Right hindlimb (tissue), 1 donor: ENCODE measurements at places on chromosomes 5 and 9.
A peak's percentile ranks its signal among the peaks of the same experiment; 100 is the strongest.

DNA sequence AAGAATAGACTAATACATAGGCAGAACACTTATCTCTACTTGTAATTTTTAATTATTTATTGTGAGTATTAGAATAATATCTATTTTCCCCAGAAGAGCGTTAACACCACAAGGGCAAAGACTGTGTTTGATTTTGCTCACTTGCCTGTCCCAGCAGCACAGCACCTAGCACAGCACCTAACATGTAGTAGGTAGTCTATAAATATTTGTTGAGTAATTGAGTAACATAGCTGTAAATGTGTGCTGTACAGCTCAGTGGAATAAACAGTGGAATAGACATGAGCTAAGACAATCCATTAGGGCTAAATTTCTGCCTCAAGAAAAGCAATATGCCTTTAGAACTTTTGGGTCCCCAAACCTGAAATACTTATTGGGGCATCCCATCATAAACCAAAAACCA lies 49.3 kb upstream of the VCAN start:
- DNase-seq = no peak

DNA sequence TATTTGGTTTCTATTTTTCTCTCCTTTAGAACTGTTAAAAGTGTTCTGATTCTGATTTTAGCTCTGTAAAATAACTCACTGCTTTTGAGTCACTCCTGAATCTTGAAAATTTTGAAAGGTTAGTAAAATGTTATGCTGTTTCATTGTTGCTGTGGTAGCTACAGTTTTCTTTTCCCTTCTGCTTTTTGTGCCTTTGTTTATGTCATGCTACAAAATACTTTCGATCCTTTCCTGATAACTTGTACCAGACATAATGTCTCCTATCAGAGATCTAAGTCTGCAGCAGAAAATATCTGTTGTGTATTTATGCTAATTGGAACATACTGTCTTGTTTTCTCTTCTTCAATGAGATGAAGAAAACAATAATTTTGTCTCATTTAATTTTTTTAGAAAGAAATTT lies 26.9 kb upstream of the CEP120 start:
- DNase-seq = no peak

DNA sequence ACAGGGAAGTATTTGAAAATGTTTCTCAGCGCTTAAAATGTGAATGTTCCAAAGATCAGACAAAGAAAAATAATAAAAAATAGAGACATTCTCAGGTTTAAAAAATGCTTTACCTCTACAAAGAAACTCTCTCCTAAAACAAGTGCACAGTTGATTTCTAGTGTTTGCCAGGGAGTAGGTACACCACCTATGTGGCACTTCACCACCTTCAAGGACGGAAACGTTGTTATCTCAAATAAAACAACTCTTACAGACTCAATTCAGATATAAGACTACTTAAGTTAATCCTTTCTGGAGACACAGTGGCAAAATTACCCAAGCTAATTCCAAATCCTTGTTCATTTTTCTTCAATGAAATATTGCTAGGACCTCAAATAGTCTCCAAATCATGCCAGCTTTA lies 286.4 kb upstream of the ISL1 start:
- DNase-seq = no peak

DNA sequence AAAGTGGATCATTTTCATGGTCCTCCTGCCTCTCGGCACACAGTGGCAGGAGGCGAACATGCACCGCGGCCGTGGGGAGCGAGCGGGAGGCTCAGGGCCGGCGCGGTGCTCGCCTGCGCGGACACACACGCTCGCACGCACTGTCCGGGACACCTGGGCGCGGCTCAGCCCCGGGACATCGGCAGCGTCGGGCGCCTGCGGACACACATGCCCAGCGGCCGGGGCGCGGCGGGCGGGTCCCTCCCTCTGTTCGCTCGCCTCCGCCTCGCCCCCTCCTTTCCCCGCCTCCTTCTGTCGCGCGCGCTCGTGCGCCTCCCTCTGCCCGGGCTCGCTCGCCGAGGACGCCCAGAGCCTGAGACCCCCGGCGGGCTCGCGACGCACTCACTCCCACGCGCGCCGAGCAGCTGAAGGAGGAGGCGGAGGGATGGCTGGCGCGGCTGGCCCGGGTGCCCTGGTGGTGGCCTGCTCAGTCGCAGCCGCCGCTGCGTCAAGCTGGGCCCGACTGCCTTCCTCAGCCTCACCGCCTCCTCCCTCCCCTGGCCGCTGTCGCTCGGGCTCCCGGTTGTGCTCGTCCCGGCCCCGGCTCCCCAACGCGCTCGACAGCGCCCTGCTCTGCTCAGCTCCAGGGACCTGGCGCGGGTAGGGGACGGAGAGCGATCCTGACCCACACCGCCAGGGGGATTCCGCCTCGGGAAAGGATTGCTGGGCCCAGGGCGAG lies at the start of gene FRMD3:
FRMD3 (minus strand) TSS at position 230 of the 718 bp plus-strand sequence; CDS start at position 60, 170 bp downstream.
- DNase-seq = peak; percentile 87

DNA sequence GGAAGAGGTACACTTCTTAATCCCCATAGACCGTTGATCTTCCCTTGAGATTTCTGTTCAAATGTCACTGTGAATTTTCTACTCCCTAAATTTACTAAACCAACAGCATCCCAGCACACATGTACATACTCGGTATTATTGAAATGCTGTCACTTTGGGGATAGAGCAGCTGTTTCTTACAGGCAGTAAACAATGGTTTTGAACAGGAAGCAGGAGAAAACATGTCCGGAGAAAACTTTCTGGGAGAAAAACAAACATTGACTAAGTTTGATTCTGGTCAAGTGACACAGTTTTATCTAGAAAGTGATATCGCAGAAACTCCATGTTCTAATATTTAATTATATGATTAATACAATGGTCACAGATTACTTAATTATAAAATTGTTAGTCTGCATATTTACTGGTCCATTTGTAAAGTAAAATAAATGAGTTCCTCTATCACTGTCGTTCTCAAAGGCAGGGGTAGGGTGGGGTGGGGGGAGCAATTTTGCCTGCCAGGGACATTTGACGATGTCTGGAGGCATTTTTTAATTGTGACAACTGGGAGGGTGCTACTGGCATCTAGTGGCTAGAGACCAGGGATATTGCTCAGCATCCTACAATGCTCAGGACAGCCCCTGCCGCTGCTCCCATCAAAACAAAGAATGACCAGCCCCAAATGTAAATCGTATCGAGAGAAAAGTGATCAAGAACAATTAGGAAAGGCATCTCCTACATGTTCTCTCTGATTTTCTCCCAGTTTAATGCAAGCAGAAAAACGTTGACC lies 12.2 kb downstream of the TAS2R1 start:
- DNase-seq = no peak

GRCh38 chr9:112846528-112847488 lies 43.9 kb downstream of the SLC46A2 start:
- DNase-seq = no peak

GRCh38 chr5:143820451-143820850 lies 8.5 kb downstream of the HMHB1 start:
- DNase-seq = peak; percentile 24
